ENCODE measurements at places on chromosomes 4 and X. TPM values are rescaled to one million over a fixed set of nuclear protein-coding genes. Genes with fewer than 3 reads are reported as not detected.

GRCh38 chrX:42443267-42443666 is 334.7 kb downstream of the PPP1R2C start:
- H3K4me3 ChIP-seq = no peak overlapping the region
- H3K36me3 ChIP-seq = no peaks in the 10 kb centered on the region
- no peaks in the 10 kb centered on the region for H3K4me1 ChIP-seq
- no peak for DNase-seq

Gene ADRA2C
- total RNA-seq = 28.6 TPM

- H3K4me3 ChIP-seq = no peak overlapping the region
- H3K36me3 ChIP-seq = no peaks in the 10 kb centered on the region
- no peaks in the 10 kb centered on the region for H3K4me1 ChIP-seq
- H3K27ac ChIP-seq = peak overlapping the region; percentile 4
- H3K27me3 ChIP-seq = no peaks in the 10 kb centered on the region
- peak; percentile 16 for DNase-seq
These were observed 150.4 kb upstream of the NOCT start for GRCh38 chr4:138864961-138865720.

Gene LNX1
- 13.2 TPM for total RNA-seq

Gene RAB9B
- 2.8 TPM for total RNA-seq

Gene IL2RG
- 0.73 TPM for total RNA-seq

Gene CENPVL1
- total RNA-seq = 3.0 TPM

- H3K36me3 ChIP-seq = no peaks in the 10 kb centered on the region
- no peak overlapping the region for H3K27ac ChIP-seq
- no peak overlapping the region for H3K4me3 ChIP-seq
- no peaks in the 10 kb centered on the region for H3K4me1 ChIP-seq
These were observed 38.6 kb downstream of the HTRA3 start for GRCh38 chr4:8308144-8308543.

- no peaks in the 10 kb centered on the region for H3K27me3 ChIP-seq
- H3K4me3 ChIP-seq = no peak overlapping the region
- H3K4me1 ChIP-seq = no peaks in the 10 kb centered on the region
- DNase-seq = no peak
- H3K36me3 ChIP-seq = no peaks in the 10 kb centered on the region
These were observed 79.6 kb downstream of the SMIM20 start for GRCh38 chr4:25993395-25994185.

GRCh38 chr4:131304686-131305085 is 1844.4 kb upstream of the PCDH10 start:
- no peaks in the 10 kb centered on the region for H3K36me3 ChIP-seq
- no peak for DNase-seq
- no peaks in the 10 kb centered on the region for H3K4me1 ChIP-seq
- no peaks in the 10 kb centered on the region for H3K27me3 ChIP-seq

GRCh38 chr4:37138789-37139188 is 105.8 kb upstream of the NWD2 start:
- H3K27me3 ChIP-seq = no peaks in the 10 kb centered on the region
- H3K4me1 ChIP-seq = no peaks in the 10 kb centered on the region
- no peak overlapping the region for H3K4me3 ChIP-seq
- H3K36me3 ChIP-seq = no peaks in the 10 kb centered on the region

Gene EGF
- 1.9 TPM for total RNA-seq

Gene NXF3
- not detected for total RNA-seq

- no peaks in the 10 kb centered on the region for H3K4me1 ChIP-seq
- no peaks in the 10 kb centered on the region for H3K36me3 ChIP-seq
- no peaks in the 10 kb centered on the region for H3K27me3 ChIP-seq
These were observed 30.1 kb upstream of the TMEM154 start for GRCh38 chr4:152709675-152710438.

Gene SHISA3
- total RNA-seq = 0.36 TPM

GRCh38 chr4:88360791-88361190 is 17.9 kb upstream of the HERC6 start:
- no peak overlapping the region for H3K4me3 ChIP-seq
- no peaks in the 10 kb centered on the region for H3K36me3 ChIP-seq
- no peak overlapping the region for H3K27ac ChIP-seq
- no peaks in the 10 kb centered on the region for H3K4me1 ChIP-seq

DNA sequence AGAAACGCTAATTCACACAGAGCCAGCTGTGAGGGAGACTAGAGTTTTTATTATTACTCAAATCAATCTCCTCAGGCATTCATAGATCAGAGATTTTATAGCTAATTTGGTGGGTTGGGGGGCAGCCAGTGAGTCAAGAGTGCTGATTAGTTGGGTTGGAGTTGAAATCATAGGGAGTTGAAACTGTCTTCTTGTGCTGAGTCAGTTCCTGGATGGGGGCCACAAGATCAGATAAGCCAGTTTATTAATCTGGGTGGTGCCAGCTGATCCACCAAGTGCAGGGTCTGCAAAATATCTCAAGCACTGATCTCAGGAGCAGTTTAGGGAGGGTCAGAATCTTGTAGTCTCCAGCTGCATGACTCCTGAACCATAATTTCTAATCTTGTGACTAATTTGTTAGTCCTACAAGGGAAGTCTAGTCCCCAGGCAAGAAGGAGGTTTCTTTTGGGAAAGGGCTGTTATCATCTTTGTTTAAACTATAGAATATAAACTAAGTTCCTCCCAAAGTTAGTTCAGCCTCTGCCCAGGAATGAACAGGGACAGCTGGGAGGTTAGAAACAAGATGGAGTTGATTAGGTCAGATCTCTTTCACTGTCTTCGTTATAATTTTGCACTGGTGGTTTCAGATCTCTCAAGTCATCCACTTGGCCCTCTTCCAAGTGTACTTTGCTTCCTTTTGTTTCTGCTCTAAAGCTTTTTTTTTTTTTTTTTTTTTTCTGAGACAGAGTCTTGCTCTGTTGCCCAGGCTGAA is 5.4 kb upstream of the NAA11 start:
- H3K27me3 ChIP-seq = no peaks in the 10 kb centered on the region
- no peak overlapping the region for H3K27ac ChIP-seq
- DNase-seq = no peak
- no peaks in the 10 kb centered on the region for H3K4me1 ChIP-seq
- no peaks in the 10 kb centered on the region for H3K36me3 ChIP-seq

- no peaks in the 10 kb centered on the region for H3K36me3 ChIP-seq
- H3K27ac ChIP-seq = no peak overlapping the region
- no peaks in the 10 kb centered on the region for H3K4me1 ChIP-seq
- H3K4me3 ChIP-seq = no peak overlapping the region
These were observed 6.3 kb downstream of the TMEM31 start for GRCh38 chrX:103716962-103717361.

Gene BEND2
- 3.9 TPM for total RNA-seq

DNA sequence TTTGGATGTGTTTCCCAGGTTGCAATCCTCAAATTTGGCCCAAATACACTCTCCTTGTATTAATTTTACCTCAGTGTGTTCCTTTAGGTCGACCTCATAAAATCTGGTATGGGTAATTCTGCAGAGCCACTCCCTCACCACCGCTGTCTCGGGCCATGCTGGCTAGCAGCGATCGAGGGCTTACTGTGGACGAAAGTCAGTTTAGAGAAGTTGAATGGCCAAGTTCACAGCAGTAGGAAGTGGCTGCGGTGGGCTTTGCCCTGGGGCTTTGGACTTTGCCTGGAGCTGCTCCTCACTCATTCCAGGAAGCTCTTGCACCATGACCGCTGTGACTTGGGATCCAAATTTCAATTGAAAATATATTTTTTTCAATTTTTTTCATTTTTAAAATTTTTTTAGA is 19.6 kb downstream of the TMEM187 start:
- no peaks in the 10 kb centered on the region for H3K27me3 ChIP-seq
- H3K27ac ChIP-seq = no peak overlapping the region
- no peaks in the 10 kb centered on the region for H3K36me3 ChIP-seq
- no peak for DNase-seq
- H3K4me3 ChIP-seq = no peak overlapping the region

Gene TMEM35A
- 7.8 TPM for total RNA-seq

- H3K4me3 ChIP-seq = peak overlapping the region; percentile 86
- H3K36me3 ChIP-seq = no peaks in the 10 kb centered on the region
- H3K27me3 ChIP-seq = no peaks in the 10 kb centered on the region
These were observed 1.6 kb downstream of the PPP3CA start for GRCh38 chr4:101345596-101346350.

DNA sequence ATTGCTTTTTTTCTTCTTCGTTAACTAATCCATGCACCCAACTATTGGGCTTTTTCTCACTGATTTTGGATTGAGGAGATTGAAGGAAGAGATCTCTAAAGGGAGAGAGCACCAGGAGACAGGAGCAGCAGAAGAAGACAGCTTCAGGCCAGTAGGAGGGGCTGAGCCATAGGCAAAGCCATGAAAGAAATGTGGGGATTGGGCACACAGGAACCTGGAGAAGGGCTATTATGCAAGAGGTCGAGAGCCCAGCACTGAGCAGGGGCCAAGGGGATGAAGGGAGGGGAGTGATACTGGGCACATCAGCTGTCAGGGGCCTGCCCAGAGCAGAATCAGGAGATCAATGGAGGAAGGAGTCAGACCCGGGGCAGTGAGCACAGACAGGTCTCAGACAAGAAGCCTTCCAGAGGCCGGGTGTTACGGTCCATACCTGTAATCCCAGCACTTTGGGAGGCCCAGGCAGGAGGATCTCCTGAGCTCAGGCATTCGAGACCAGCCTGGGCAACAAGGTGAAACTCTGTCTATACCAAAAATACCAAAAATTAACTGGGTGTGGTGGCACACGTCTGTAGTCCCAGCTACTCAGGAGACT is 140.9 kb downstream of the BCOR start:
- no peaks in the 10 kb centered on the region for H3K27me3 ChIP-seq
- no peak overlapping the region for H3K27ac ChIP-seq
- no peak for DNase-seq
- no peak overlapping the region for H3K4me3 ChIP-seq

Gene PAGE5
- 11.1 TPM for total RNA-seq

DNA sequence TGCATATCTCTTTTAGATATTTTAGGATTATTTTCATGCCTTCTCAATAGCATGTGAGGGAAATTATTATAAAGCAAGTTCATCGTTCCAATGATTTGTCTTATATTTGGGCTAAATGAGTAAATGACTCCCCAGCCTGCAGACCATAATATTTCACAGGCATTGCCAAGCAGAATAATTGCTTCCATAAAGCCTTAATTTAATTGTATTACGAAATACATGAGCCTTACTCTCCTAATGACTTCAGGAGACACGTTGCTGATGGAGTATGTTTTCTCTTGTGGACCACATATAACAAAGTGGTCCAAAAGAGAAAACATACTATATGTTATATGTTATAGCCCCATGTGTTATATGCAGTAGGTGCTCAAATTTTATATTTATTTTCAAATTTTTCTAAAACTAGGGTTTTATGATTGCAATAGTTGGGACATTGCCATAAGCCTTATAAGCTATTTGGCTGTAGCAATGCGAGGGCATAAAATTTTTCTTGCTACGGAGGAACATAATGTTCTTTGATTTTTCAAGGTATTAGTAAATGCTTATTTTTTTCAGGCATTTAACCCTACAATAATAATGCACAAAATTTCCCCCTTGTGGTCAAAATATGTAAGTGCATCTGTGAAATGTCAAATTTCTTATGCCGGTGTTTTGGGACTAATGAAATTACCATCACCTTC is 26.2 kb upstream of the TMPRSS11D start:
- no peaks in the 10 kb centered on the region for H3K36me3 ChIP-seq
- H3K4me3 ChIP-seq = no peak overlapping the region
- H3K27me3 ChIP-seq = no peaks in the 10 kb centered on the region
- no peaks in the 10 kb centered on the region for H3K4me1 ChIP-seq
- no peak for DNase-seq
- no peak overlapping the region for H3K27ac ChIP-seq

GRCh38 chr4:6696611-6697010 is 2.9 kb downstream of the S100P start:
- peaks cover 11% of the 10 kb centered on the region for H3K4me1 ChIP-seq
- no peaks in the 10 kb centered on the region for H3K36me3 ChIP-seq
- no peaks in the 10 kb centered on the region for H3K27me3 ChIP-seq
- H3K27ac ChIP-seq = peak overlapping the region; percentile 79
- no peak for DNase-seq
- H3K4me3 ChIP-seq = no peak overlapping the region

Gene VSIG4
- 14.5 TPM for total RNA-seq

Gene PRKG2
- 8.2 TPM for total RNA-seq

All from prostate gland (tissue), 2 donors.